Kidney capillary endothelial cell (primary cell): ENCODE measurements at places on chromosomes 4 and X.

DNA sequence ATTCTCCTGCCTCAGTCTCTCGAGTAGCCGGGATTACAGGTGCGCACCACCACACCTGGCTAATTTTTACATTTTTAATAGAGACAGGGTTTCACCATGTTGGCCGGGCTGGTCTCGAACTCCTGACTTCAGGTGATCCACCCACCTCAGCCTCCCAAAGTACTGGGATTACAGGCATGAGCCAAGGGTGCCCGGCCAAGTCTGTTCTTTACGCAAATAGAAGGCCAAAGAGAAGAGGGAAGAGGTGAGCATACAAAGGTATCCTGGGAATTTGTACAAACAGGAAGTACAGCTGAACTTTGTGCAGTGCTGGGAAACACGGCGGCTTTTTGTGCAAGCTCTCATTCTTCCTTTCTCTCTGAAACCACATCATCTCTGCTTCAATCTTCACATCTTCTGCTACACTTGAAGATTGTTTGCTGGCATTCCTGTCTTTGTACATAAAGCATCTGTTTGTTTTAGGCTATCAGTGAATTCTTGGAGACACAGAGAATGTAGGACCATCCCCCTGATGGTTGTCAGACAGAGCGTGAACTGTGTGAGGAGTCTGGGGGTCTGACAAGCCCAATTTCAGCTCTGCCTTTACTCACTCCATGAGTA lies 71.9 kb upstream of the PRSS48 start:
- DNase-seq = no peak

DNA sequence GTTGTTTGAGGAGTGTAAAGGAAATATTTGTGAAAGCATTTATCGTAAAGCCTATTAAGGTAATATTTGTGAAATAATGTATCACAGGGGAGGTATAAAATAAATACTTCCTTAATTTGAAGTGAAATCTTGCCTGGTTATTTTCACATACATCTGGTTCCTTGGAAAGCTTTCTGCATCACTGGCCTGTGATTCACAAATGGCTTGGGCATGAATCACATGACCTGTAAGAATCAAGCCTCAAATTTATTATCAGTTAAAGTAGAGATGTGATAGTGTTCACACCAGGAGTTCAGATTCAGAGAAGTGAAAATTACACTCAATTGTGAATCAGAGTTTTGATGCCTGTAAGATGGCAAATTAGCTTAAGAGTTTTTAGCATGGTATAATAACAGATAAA lies 1911.4 kb downstream of the STIM2 start:
- DNase-seq = no peak

GRCh38 chrX:112147206-112147605 lies 64.6 kb upstream of the TRPC5 start:
- DNase-seq = no peak

- no peak for DNase-seq
These were observed 17.2 kb upstream of the POLA1 start for GRCh38 chrX:24676403-24677024.

DNA sequence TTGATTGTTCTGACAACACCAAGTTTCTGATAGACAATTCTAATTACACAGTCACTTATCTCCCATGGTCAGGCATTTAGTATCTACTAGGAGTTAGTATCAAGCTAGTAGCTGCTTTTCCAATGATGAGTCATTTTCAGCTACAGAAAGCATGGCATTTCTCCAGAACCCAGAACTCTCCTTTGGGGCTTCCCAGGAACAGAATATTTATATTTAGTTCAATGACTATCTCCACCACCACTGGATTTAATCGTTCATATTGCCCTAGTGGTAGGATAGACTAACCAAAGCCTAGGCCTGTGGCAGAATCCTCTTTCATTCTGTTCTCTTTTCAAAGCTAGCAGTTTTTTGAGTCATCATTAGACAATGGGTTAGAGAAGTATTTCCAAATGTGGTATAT lies 569.4 kb downstream of the GABRG1 start:
- no peak for DNase-seq

- DNase-seq = no peak
These were observed 23.9 kb upstream of the TMSB4X start for GRCh38 chrX:12950851-12951594.

- DNase-seq = no peak
These were observed 257.4 kb downstream of the CFAP299 start for GRCh38 chr4:80592950-80593349.

DNA sequence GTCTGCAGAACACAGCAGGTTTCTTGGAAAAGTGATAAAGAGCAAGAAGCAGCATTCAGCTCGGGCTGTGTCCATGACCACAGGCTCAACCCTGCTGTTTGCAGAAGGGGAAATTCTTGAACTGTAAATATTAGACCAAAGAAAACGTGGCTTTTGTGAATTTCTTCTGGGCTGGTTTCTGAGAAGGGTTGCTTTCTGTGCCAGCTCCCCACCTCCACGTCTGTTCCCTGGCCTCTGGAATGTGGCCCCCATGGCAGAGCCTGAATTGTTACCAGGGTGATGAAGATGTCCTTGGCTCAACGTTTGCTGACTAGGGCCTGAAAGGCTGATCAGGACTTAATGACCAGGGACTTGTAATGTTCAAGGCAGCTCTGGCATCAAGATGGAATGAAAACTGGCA lies 116.0 kb downstream of the CPEB2 start:
- no peak for DNase-seq

DNA sequence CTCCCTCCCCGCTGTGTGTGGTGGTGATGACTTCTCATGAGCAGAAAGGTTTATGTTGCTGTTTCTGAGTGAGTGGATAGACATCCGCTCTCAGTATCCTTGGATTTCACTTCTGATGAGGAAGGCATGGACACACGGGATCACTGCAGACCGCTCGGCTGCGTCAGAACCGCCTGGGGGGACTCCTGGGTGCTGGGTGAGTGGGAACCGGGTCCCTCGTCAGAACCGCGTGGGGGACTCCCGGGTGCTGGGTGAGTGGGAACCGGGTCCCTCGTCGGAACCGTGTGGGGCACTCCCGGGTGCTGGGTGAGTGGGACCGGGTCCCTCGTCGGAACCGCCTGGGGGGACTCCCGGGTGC lies 9.0 kb downstream of the CTBP1 start:
- DNase-seq = no peak

GRCh38 chr4:61545902-61546480 lies 345.9 kb downstream of the ADGRL3 start:
- no peak for DNase-seq

DNA sequence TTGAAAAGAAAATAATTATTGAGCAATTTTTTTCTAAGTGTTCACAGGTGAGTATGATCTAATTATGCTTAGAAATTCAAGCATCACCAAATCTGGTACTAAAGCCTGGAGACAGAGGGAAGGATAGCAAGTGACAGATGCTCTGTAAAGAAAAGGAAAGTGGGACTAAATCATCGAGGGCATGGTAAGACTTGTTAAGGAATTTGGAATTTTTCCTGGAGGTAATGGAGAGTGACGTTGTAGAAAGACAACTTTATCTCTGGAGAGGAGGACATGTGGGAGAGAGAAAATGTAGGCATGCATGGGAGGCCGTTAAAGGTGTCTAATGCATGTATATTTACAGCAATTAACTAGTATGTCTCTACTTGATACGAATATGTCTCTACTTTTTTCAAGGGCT lies 333.2 kb upstream of the ATOH1 start:
- no peak for DNase-seq

GRCh38 chr4:110248100-110248499 lies 49.7 kb upstream of the ELOVL6 start:
- DNase-seq = no peak

DNA sequence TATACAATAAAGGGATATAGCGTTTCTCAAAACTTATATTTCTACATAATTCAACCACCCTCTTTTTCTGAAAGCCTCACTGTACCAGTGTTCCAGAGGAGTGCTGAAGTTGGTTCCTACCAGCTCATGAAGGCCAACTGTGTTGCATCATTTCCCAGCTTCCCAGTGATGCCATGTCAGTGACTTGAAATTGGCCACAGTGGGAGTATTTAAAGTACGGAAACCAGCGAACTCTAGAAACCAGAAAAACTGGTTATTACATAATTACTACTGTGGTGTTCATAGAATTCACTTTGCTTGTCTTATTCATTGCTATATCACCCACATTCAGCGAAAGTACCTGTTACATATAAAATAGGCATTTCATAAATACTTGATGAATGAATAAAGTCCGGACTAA lies 135.4 kb downstream of the GC start:
- no peak for DNase-seq

- no peak for DNase-seq
These were observed 59.5 kb upstream of the CRMP1 start for GRCh38 chr4:5952286-5952974.

- no peak for DNase-seq
These were observed 21.1 kb downstream of the RBM10 start for GRCh38 chrX:47166126-47166525.

DNA sequence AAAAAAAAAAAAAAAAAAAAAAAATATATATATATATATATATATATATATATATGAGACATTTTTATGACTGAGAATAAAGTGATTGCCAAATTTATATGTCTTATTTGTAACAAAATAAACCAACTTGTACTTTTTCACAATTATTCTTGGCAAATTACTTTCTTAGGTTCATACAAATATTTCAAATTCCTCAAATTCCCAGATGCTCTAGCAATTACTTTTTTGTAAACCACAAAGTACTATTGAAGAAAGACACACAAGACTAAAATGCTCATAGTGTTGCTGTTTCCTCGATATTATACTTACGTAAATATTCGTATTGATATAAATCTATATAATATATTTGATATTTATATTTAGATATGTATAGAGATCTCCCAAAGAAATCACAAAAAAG lies 390.0 kb downstream of the FAT4 start:
- DNase-seq = no peak

DNA sequence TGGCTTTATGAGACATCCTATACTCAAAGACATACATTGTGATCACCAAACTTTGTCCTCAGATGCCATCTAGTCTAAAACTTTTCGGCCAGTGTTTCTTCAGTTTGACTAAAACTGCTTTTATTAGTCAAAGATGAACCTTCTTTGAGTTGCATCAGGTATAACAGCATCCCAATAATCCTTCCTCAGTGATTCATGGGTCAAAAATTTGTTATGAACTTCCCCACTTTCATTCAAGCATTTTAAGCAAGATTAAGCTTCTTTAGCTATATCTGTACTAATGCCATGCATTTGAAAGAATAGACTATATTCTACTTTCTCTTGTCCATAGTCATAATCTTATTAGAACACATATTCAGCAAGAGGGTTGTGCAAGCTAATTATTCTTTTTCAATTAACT lies 1070.4 kb upstream of the ADGRL3 start:
- DNase-seq = no peak

GRCh38 chrX:152897222-152898131 lies at the start of gene ZNF185:
TSS of gene ZNF185 (plus strand) at chrX:152898067. CDS start at chrX:152914490, 16,423 bp downstream.
- DNase-seq = peak; percentile 30

- no peak for DNase-seq
These were observed 2471.7 kb downstream of the ARAP2 start for GRCh38 chr4:33772582-33772981.

- no peak for DNase-seq
These were observed at the start of gene GK2 for GRCh38 chr4:79408063-79408462. TSS of gene GK2 (minus strand) at chr4:79408228. CDS start at chr4:79408200, 28 bp downstream.

DNA sequence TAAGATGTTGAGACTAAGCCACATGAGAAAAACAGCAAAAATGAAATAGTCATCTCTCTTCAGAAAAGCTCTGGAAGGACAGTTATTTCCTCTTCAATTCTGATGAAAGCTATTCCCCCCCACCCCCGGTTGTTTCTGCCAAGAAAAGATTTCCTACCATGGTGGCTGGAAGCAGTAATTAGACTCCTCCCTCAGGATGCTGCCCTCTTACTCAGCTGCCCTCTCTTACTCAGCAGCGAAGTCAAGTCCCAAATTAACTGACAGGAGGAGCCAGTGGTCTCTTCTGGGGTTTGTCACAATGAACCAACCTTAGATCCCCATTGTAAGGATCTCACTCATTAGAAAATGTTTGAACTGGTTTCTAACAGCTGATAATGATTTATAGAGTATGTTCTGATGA lies 38.0 kb downstream of the GPM6B start:
- DNase-seq = peak; percentile 53

GRCh38 chrX:134692990-134693389 lies 34.7 kb upstream of the PLAC1 start:
- DNase-seq = peak; percentile 1

DNA sequence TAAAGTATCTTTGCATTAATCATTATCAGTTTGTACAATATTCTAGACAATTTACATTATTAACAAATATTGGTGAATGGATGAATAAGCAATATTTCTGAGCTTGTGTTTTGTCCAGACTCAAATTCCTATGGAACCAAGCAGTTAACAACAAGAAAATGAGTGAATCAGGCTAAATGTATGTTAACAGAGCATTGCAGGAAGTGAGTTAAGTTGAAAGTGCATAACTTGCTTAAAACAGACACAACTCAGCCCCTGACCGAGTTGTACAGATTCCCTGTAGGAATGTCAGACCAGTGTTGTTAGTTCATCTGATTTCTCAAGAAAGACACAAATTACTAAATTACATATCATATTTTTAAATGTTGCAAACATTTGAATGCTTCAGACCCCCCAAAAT lies 23.7 kb upstream of the CSN1S1 start:
- no peak for DNase-seq

DNA sequence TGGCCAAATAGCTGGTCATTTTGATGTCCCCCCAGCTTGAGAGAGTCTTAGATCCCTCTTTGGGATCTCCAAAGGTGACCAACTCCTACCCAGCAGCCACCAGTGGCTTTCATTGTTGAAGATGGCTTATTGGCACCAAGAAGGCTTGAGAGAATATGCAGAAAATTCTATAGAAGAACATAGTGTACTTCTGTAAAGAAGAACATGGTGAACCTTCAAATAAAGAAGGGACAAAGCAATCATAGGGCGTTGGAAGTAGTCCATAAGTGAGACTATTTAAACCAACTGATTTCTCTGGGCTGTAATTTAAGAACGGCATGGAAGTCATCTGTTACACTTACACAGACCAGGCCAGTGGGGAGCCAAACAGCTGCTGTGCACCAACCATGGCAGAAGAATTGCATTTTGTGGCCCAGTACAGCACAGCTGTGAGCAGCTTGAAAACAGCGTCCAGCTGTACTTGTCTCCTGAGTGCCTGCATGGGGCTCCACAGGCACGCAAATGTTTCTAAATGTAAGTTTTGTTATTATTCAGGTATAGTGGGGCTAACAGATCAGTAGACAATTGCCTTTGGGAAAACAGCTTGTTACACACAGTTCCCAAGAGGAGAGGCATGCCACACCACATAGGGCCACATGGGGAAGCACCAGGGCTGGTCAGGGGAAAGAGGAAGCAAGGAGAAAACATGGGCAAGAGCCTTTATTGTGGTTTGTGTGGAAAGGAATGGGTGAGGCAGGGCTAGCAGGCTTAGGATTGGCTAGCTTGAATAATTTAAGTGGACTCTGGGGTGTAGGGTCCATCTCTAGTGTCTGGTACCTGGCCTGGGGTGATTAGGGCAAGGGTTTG lies 125.0 kb downstream of the ARHGAP6 start:
- no peak for DNase-seq

GRCh38 chr4:22045051-22045630 lies 96.6 kb upstream of the KCNIP4 start:
- no peak for DNase-seq
